Caki2 (cell line): ENCODE measurements at places on chromosomes 1 and 21. TPM values are rescaled to one million over a fixed set of nuclear protein-coding genes. Genes with fewer than 3 reads are reported as not detected.

The LRRC3 gene
- not detected in 2 replicates for total RNA-seq

- DNase-seq: no peak
These were observed 2.1 kb downstream of the DHDDS start for GRCh38 chr1:26434161-26434752.

DNA sequence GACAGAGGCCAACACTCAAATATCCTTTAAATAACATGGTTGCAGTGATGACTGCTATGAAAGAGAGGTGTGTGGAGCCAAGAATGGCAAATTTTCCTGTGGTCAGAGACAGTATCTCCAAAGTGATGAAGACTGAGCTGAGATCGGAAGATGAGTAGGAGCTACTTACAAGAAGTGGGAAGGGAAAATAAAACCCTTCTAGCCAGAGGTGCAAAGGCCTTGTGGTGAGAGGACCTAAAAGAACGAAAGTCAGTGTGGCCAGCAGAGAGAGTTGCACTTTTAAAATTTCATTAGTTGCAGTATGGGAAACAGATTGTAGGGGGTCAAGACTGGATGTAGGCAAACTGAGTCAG is 17.8 kb downstream of the SLAMF7 start:
- no peak for DNase-seq

DNA sequence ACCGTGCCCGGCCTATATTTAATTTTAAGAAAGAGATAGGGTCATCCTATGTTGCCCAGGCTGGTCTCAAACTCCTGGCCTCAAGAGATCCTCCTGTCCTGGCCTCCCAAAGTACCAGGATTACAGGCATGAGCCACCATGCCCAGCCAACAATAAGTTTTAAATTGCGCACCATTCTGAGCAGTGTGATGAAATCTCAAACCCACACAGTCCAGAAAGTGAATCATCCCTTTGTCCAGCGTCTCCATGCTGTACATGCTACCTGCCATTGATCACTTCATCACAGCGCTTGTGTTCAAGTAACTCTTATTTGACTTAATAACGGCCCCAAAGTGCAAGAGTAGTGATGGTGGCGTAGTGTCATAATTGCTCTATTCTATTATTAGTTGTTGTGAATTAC is 75.4 kb downstream of the APP start:
- DNase-seq: no peak

DNA sequence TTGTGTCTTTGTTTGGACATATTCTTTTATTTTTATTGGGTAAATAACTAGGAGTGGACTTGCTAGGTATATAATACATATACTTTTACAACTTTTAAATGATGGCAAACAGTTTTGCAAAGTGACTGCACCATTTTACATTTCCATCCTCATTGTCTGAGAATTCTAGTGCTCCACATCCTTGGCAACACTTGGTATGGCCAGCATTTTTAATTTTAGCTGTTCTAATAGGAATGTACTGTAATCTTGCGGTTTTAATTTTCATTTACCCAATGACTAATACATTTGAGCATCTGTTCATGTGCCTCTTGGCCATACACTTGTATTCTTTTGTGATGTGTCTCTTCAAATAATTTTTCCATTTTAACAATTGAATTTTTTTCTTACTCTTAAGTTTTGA is 37.0 kb upstream of the ATP6V1G3 start:
- DNase-seq: no peak
